Activated T-cell treated with anti-CD3 and anti-CD28 coated beads for 48 hours (primary cell): ENCODE measurements at places on chromosomes 5 and 9.

- no peak for DNase-seq
Measured at GRCh38 chr5:143636931-143637528, 174.9 kb upstream of the HMHB1 start.

DNA sequence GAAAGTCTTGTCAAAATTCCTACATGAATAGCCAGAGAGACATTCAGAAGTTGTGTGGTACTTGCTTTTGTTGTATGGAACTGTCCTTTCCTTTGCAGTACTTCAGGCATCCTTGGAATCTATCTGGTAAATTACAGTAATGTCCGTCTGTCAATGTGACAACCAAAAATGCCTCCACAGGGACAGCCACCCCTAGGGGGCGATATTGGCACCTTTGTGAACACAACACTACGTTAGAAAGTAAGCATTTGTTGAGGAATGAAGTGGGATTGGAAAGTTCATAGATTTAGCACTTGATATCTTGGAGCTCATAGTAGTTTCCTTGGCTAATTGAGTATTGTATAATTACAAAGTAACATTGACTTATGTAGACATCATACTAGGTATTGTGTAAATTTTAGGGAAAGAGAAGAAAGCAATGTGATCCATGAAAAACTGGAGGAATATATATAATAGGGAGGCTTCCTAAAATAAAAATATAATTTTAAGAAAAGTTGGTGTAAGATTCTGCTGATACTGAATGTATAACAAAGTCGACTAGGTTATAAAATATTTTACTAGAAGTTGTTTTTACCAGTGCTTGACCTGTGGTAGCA lies 32.7 kb downstream of the TMEFF1 start:
- DNase-seq = peak; percentile 63

GRCh38 chr5:132473668-132474067 lies 16.9 kb downstream of the IRF1 start:
- no peak for DNase-seq

GRCh38 chr5:149435015-149435376 lies 55.9 kb upstream of the IL17B start:
- no peak for DNase-seq

GRCh38 chr5:5188376-5189050 lies 48.4 kb downstream of the ADAMTS16 start:
- DNase-seq = no peak

DNA sequence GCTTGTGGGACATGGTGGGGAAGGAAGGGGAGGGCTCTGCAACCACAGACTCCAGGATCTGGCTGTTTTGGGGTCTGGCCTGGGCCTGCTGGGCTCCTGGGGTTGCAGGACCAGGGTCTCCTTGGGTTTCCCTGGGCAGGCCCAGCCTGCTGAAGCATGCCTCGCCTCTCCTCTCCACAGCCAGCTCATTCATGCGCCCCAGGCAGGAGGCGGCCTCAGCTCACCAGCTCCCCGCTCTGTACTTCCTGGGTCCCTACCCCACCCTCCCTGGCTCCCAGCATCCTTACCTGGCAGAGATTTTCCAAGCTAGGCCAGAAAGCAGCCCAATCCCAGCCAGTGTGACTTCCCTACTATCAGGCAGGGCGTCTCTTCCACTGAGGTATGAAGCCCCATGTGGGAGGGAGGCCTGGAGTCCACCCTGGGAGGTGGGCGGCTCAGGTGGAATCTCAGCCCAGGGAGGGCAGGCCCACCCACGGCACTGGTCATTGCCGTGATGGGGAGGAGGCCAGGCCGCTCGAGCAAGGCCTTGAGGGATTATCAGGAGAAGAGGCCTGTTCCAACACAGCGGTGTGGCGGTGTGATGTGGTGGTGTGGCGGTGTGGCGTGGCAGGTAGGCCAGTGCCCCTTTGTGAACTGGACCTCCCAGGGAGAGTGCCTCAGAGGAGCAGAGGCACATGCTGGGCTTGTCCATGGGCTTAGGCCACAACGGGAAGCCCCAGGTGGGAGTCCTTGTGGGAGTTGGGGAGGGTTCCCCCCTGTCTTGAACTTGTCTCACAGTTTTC lies 103.4 kb downstream of the DAB2IP start:
- no peak for DNase-seq

GRCh38 chr5:110900829-110901228 lies 162.0 kb downstream of the SLC25A46 start:
- no peak for DNase-seq

DNA sequence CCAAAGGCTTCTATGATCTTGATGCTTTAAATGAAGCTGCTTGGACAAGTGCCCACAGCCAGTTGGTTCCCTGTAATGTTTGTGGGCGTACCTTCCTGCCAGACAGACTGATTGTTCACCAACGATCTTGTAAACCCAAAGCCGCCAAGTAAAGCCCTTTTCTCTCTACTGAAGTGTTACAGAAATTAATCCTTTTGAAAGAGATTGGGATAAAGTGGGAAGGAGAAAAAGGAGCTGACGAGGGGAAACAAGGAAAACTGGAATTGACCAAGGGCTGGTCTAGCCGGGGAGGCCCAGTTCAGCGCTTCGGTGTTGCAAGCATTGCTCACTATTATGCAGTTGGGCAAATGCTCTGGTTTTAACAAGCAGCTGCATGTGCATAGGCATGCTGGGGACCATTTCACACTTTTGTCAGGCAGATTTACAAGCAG lies 53.2 kb downstream of the ZNF474 start:
- no peak for DNase-seq

- DNase-seq = no peak
Measured at GRCh38 chr5:180137401-180138213, 66.0 kb upstream of the RNF130 start.

DNA sequence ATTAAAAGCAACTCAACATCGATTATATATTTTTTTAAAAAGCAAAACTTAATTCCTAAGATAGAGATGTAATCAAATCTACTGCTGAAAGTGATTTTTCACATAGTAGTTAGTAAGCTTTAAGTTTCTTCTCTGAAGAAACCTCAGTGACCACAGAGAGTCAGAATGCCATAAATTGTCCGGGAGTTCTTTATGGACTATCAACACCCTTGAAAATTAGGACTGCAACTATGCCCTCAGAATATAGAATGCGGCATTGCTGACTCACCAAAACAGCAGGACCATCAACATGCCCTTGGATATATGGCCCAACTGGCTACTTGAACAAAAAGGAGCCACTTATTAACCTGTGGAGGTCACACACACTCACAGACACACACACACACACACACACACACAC lies 228.9 kb upstream of the SNX2 start:
- no peak for DNase-seq

DNA sequence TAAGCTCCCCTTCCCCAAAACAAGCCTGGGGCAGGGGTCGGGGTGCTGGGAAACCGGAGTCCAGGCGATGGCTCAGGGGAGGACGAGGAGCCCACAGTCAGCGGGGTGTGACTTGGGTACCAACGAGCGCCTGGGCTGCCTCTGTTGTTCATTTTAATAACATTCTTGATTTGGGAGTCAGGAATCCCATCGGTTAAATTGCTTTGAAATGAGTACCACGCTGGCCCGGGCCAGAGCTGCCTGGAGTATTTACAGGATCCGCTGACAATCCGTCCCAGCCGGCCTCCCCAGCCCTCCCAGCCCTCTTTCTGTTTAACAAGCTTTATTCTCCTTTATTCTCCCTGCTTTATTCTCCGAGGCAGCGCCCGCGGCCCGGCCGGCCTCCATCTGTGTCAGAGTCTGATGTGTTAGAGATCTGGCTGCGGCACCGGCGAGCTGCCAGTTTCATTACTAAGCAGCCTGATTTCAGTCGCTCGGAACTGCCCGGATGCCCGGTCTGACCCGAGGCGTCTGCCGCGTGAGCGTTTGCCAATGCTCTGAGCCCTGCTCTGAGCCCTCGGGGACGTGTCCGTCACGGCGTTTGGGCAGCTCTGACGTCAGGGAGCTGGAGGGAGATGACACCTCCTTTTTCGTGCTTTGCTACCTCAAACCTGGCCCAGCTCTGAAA lies 16.5 kb upstream of the QRFP start:
- DNase-seq = no peak

DNA sequence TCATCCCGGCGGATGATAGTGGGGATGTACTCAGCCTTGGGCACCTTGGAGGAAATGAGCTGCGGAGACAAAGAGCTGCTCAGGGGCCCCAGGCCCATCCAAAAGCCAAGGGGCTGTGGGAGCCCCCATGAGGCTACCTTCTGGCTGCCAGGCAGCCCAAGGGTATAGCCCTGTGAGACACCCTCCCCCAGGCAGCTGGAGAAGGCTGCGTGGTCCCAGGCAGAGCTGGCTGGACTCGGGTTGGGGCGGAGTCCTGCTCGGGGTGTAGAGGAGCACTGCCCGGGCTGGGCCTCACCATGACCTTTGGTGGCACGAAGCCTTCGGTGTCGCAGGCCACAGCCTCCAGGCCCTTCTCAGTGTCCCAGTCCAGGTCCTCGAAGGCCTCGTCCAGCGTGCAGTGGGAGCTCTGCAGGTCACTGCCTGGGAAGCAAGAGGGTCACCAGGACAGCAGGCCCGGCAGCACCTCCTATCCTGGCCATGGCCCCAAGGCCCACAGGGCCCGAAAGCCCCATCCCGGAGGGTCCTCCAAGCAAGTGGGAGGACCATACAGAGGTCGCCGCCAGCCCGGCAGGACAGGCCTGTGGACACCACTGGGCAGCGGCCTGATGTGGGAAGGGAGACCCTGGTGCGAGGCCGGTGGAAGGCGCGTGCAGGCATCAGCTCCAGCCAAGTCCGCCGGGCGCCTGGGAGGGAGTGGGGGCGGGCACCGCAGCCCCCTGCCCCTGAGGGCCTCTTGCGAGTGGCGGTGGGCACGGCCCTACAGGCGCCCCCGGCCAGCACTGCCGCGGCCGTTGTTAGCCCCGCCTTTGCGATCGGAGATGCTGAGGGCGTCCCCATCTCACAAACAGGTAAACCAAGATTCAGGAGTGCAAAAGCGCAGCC lies 6.1 kb downstream of the NSMF start:
- DNase-seq = no peak

- DNase-seq = no peak
Measured at GRCh38 chr5:77232574-77233358, 22.3 kb downstream of the PDE8B start.

GRCh38 chr9:73810585-73811215 lies 659.0 kb downstream of the ANXA1 start:
- no peak for DNase-seq

GRCh38 chr5:137598399-137598798 lies 99.3 kb upstream of the SPOCK1 start:
- DNase-seq = no peak

- no peak for DNase-seq
Measured at GRCh38 chr9:80158131-80158530, 586.4 kb downstream of the TLE4 start.

DNA sequence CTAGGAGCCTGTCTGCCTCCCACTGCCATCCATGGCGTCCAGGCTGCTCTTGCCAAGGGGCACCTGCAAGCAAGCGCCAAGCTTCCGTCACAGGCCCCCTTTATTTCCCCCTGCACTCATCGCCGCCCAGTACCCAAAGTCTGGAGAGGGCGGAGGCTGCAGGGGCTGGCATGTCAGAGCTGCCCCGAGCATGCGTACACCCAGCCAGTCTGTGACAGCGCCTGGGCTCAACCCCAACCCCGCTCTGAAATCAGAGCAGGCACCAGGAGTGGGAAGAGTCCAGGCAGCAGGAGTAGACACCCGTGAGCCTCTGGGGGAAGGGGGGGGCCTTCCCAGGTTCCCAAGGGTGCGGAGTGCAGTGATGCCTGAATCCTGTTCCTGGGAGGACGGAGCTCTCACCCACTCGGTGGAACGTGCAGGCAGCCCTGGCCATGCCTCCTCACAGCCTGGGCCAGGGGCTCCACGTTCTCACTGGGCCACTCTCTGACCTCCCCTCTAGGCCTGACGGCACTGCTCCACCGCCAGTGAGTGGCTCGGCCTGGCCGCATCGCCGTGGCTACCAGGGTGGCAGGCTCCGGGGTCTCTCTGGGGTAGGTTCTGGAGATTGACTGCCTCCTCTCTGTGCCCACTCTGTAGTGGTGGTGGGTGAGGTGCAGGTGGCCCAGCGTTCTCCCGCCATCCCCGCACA lies 469.0 kb downstream of the CDH9 start:
- DNase-seq = no peak

- DNase-seq = no peak
Measured at GRCh38 chr5:65914641-65915196, 11.7 kb upstream of the ERBIN start.

GRCh38 chr9:124122321-124122720 lies 110.8 kb downstream of the LHX2 start:
- no peak for DNase-seq

DNA sequence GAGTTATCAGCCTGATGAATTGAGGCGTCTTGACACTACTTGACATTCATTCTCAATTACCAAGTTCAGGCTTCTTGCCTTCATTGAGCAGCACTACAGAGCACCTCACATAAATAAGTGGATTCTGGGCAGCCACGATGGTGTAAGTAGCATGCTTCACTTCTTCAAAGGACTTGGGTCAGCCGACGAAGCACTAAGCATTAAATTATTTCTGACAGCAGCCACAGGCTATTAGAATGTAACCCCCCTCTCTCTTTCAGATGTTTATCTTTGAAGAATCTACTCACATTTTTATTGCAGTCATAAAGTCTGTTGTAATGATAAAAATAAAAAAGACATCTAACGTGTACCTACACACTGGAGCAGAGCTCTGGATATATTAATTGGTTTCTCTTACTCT lies 45.9 kb upstream of the VPS13A start:
- DNase-seq = no peak

DNA sequence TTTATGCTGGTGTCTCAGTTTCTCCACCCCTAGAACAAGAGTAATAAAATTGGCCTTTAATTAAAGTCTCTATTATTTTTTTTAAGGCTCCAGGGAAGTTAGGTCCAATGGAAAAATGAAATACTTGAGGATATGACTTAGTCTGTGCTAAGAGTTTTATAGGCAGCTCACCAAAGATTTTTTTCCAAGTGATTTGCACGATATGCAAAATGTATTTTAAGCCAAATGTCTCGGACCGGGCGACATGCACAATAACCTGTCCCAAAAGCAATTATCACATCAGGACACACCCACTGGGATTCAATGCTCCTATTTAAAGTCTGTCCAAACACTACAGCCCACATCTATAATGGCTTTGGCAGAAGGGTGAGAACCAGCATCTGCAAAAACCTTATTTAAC lies 136.1 kb upstream of the ANKH start:
- no peak for DNase-seq

DNA sequence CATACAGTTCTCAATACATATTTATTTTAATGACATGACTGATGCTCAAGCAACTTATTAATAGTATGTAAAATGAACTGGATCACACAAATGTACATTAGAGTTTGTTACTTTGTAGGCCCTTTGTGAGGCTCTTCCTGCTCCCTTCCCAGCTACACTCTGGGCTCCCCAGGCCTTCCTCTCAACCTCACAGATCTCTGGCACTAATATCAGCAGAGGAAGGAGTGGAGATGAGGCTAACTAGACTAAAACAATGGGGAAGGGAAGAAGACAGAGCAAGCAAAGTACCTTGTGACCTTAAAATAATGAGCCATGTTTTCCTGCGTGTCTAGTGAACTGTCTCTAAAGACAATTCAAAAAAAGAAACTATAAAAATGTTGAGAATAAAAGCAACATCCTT lies 30.3 kb upstream of the TEK start:
- no peak for DNase-seq

- DNase-seq = no peak
Measured at GRCh38 chr5:167916706-167917105, 374.7 kb upstream of the WWC1 start.
